NAMALWA (cell line): ENCODE measurements at places on chromosomes 1 and 21.

DNA sequence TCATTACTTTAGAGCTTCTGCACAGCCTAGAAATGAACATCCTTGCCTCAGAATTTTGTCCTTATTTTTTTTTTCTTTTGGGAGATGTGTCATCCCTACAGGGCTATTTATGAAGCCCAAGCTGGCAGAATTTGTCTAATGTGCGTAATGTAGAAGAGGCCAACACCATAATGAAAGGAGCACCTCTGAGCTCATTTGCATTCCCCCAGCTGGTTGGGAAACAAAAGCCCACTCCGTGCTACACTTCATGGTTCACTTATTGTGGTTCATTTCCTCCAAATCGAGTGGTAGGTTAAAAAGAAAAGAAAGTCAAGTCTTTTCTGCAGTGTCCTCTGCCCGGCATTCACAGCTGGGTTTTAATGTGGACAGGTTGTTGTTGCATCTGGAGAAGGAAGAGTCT, 73.5 kb downstream of the KAZN start:
- peak; percentile 88 for DNase-seq

- no peak for DNase-seq
Observed at GRCh38 chr1:164599272-164599671, 40.3 kb downstream of the PBX1 start.

DNA sequence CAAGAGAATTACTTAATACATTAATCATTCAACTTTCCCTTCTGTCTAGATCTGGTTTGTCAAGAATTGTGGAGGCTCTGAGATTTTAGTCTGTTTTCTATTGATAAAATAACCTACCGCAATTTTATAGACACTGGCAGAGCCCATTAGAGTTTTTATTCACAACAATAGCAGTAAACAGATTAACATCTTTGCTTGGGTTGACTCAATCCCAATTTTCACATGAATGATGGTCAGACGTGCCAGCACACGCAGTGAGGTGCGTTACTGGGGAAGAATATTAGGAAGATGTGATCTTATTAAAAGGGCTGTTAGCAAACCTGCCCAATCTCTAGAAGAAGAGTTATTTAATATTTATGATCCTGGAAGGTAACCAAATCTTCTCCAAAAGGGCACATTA, 736.6 kb downstream of the MRPL39 start:
- DNase-seq: no peak

- no peak for DNase-seq
Observed at GRCh38 chr1:79760531-79760930, 754.0 kb upstream of the ADGRL4 start.

GRCh38 chr1:26923711-26924110, 2.2 kb downstream of the NUDC start:
- DNase-seq: no peak

DNA sequence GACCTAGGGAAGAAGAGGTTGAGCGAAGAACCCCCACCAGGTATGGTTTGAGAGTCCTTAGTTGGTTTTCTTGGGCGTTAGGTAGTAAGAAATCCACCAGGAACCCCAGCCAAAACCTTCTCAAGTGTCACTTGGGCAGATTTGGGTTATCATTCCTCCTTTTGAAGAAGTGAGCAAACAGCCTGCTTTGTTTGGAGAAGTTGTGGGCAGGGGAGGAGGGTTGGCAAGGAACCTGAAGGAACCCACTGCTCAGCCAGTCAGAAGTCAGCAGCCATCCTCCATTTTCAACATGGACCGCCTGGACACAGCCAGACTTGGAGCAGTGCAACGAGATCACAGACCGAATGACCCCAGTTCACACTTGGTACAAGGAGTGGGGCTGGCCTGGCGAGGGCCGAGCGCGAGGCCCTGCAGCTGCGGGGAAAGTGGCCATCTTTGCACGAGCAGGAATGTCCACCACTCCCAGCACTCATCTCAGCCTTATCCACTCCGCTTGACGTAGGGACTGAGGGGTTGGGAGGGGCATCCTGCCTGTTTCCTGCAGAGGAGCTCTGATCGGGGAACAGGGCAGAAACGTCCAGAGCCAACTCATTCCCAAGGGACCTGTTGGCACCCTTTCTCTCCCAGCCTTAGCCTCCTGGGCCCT, 7.2 kb downstream of the ADPRS start:
- no peak for DNase-seq

DNA sequence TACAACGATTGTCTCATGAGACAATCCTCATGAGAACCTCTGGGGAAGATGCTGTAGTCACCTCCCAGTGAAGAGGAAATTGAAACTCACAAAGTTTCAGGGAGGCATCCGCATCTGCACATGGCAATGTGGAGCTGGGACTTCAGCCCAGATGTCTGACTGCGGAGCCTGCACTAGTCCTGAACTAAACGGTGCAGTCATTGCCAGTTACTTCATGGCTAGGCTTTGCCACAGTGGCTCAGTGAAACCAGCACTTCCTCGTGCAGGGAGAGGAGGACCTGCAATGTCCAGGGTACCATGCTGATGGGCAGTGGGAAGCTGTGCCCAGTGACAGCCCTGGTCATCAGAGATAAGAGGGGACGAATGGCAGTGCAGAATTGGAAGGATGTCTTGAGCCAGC, 40.7 kb upstream of the ETS2 start:
- no peak for DNase-seq

DNA sequence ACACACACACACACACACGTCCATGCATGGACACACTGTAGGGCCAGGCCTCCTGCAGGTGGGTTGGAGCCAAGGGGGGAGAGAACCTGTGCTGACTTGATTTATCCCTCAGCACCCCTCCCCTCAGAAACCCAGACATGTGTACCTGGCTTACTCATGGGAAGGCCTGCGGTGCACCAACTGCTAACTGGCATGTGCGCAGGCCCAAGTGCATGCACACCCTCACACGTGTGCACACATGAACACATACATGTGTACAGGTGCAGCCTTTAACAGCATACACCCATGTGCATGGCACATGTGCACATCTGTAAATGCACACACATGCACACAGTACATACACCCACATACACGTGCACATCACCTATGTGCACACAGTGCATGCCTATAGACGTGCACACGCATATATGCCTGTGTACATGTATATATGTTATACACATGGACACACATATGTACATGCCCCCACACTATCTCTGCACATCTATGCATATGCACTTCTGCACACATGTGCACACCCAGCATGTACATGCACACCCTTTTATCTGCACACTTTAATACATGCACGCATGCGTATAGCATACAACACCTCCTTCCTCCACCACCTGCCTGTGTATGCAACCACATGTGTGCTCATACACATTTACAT, 67.5 kb downstream of the TRIM11 start:
- no peak for DNase-seq

GRCh38 chr1:46043458-46044017, 88.9 kb downstream of the PIK3R3 start:
- DNase-seq: peak; percentile 90

DNA sequence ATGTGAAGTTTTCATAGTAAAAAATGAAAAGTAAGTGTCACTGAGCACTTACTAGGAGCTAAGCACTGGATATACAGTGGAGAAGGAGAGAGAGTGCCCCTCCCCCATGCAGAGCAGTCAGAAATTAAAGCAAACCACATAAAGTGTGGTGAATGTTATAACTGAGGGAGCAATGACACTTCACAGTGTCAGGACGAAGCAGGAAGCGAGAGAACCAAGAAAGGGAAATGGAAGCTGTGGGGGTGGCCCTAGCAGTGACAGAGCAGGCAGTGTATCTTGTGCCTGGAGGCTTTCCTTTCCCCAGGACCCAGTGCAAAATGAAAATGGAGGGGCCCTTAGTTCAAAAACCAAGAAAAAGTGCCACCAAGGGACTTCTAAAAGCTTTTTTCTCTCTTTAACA, 21.5 kb upstream of the RCAN3 start:
- DNase-seq: peak; percentile 30

- no peak for DNase-seq
Observed at GRCh38 chr1:65568285-65568684, 147.8 kb downstream of the LEPR start.

GRCh38 chr1:146032631-146033219, 11.2 kb upstream of the HJV start:
- peak; percentile 91 for DNase-seq

DNA sequence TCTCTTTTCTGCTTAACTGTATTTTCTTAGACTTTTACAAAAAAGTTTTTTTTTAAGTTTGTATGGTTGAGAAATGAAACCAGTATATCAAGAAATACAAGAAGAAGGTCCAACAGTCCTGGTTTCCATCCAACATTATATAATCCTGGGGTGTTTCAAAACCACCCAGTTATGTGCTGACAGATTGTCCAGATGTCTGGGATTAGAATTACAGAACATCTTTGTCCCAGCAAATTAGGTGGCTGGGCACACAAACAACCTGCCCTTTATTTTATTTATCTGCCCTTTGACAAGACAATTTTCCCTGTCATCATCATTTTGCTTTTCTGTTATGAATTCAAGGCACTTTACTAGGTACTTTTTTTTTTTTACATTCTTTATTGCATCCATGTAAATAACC, 622.1 kb downstream of the PLPP3 start:
- DNase-seq: no peak

DNA sequence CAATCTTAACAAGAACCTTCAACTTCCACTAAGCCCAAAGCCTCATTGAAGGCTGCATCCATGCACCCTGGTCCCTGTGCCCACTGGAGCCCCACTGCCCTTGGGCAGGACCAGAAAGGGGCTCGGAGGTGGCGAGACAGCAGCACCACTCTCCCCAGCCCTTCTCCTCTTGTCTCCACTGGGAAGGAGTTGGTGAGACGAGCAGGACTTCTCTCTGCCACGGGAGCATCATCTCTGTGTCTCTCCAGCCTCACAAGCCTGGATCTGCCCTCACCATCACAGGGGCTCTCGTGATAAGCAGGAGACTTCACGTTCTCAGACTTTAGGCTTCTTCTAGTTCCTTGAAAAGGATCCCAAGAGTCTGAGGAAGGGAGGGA, 7.2 kb upstream of the ETV3L start:
- no peak for DNase-seq

- no peak for DNase-seq
Observed at GRCh38 chr1:113545210-113545609, 154.9 kb downstream of the MAGI3 start.

- DNase-seq: peak; percentile 20
Observed at GRCh38 chr1:23216771-23217420, 406 bp downstream of the HTR1D start.

DNA sequence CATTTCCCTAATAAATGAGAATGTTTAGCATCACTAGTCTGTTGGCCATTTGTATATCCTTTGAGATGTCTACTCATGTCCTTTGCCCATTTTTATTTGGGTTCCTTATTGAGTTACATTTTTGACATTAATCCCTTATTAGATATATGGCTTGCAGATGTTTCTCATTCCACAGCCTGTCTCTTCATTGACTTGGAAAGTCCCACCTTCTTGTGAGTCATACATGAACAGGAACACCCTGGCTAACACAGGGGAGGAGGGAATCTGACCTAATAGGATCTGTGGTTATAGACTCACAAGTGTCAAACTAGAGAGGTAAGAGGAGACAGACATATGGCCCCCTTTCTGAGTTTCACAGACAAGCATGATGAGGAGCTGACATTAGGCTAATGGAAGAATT, 11.5 kb downstream of the ZP4 start:
- DNase-seq: no peak

- peak; percentile 93 for DNase-seq
Observed at GRCh38 chr1:161305867-161306519, 3.8 kb downstream of the MPZ start.

DNA sequence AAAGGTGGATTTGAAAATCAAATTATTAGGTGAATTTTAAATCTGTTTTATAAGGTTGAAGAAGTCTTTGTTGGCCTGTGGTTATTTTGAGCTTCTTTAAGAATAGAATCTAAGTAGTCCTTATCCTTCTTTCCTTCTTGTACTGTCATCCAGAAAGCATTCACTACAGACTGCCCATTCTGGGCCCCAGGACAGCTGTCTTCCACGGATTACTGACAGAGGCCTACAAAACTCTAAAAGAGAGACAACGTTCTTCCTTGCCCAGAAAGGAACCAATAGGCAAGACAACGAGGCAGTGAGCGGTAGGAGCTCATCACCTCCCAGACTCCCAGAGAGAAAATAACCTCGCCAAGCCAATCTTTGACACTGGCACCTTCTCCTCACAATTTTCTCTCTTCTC, 24.4 kb upstream of the PIGC start:
- no peak for DNase-seq

GRCh38 chr1:239367196-239367810, 19.1 kb upstream of the CHRM3 start:
- no peak for DNase-seq

DNA sequence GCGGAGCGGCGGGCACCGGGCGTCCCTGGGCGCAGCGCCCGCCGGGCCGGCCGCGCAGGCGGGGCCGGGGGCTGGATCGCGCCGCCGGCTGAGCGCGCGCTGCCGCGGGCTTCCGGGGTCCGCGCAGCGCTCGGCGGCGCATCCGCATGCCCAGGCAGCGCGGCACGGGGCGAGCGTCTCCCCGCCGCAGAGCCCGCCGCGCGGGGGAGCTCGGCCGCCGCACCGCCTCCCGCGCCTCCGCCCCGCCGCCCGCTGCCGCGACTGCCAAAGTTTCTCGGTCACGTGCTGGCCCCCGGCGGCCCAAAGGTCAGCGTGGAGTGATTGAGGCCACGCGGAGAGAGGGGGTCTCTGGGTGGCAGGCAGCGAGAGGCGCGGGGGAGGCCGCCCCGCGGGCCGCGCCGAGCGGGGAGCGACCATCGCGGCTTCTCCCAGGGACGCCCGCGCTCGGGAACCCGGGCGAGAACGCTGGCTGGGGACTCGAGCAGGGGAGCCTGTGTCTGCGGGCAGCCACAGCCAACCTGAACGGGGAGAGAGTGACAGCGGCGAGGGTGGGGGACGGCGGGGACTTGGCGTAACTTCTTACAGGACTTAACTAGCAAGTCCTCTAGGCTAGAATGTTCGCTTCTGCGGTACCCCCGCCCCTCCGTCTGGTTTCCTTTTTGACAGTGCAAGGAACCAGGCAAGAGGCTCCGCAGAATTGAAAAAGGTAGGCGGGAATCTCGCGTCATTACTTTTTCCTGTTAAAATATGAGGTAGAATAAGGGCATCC, at the start of gene ILDR2:
TSS of gene ILDR2 (minus strand) at position 180 of the 769 bp plus-strand sequence. CDS start 272 bp downstream, outside the sequence.
- DNase-seq: peak; percentile 76

DNA sequence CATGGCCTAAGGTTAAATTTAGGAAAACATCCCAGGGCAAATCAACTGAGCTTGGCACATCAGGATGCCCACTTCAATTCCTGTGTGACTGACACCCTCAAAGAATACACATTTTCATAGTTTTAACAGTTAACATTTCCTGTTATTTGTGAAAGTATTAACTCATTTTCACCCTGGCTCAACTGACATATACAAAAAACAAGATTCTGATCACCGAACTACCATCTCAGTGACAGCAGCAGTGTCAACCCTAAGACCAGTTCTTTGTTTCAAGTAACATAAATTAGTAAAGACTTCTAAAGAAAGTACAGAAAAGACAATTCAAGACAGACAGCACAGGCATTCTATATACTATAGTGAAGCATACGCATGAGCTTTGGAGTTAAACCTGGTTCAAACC, 69.0 kb upstream of the SDC3 start:
- DNase-seq: no peak

- DNase-seq: no peak
Observed at GRCh38 chr1:215160351-215160750, 77.8 kb downstream of the KCNK2 start.
